ENCODE measurements at places on chromosomes 16 and 17. TPM values are rescaled to one million over a fixed set of nuclear protein-coding genes. Genes with fewer than 3 reads are reported as not detected.

DNA sequence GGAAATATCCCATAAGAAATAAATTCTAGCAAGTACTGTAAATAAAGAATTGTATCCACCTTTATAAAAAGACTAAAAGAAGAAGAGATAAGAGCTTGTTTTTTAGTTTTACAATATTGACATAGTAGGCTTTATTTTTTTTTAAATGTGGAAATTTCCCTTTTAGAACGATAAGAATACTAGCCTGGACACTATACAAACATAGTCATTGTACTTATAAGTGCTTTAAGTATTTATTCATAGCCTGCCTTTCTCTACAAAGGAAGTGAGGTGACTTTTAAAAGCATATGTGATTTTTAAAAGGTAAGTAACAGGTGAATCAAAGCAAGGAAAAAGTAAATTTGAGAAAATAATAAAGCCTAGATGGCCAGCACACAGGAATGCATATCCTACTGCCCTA is 17.7 kb downstream of the TOX3 start:
- DNase-seq, result no peak

The PRR35 gene
- total RNA-seq, result not detected

DNA sequence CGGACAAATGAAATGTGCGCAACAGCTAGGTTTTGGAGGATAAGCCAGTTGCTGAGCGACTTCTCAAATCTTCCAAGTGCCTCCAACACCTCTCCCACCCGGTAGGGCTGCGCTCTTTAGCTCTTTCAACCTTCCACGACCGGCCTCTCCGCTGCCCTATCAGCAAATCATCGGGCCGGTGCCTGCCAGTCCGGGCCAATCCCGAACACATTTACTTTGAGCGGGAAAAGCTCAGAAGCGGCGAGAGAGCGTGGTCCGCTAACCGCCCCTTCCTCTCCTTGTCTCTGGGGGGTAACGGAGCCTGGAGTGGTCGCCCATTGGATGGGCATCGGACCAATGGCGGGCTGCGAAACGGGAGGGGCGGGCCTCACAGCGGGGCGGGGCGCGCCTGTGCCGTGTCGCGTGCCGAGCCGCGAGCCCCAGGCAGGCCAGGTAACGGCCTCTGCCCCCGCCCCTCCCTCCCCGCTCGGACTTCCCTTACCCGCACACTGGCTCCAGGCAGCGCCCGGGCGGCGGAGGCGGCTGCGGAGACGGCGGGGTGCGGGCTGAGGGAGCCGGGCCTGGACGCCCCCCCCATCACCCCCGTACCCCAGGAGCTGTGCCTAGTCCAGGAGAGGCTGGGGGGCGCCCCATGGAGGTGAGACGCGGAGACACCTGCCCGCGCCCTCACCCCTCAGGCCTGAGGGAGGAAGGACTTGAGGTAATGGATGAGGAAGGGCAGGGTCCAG is at the start of gene MEIOC:
MEIOC (plus strand) TSS at position 486 of the 728 bp plus-strand sequence; CDS start at position 632, 146 bp downstream.
- DNase-seq, result no peak

DNA sequence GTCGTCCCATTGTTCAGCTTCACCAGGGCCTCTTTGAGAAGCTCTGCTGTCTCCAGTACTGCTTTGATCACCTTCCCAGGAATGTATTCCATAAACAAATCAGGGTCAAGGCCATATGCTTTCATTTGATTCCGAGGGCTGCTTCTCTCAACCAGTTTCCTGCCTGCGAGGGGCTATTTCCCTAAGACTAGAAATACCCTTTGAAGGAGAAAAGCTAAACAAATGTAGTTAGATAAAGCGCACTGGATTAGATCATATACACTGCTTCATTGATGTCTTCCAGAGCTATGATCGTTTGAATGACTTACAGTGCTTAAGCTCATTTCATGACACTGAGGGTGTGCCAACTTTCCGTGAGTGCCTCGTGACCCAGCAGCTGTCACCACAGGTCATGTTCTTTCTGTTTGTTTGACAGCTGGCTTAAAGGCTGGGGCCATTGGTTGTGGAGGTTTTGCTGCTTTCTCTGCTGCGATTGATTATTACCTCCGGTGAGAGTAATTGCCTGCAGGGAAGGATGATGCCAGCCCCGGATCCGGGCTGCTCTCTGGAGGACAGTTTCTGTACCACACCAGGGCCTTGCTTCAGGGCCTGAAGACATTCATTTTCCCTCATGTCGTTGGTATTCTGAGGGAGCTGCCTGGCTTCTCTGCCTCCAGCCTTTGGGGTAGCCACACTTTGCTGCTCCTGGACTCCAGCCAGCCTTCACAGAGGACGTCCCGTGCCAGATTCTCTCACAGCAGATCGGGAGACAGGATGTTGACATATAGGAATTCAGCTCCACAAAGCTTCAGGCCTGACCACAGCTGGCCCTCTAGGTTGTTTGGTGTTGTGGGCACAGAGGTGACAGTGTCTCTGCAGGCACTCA is 3.9 kb downstream of the TIMM22 start:
- DNase-seq, result no peak

DNA sequence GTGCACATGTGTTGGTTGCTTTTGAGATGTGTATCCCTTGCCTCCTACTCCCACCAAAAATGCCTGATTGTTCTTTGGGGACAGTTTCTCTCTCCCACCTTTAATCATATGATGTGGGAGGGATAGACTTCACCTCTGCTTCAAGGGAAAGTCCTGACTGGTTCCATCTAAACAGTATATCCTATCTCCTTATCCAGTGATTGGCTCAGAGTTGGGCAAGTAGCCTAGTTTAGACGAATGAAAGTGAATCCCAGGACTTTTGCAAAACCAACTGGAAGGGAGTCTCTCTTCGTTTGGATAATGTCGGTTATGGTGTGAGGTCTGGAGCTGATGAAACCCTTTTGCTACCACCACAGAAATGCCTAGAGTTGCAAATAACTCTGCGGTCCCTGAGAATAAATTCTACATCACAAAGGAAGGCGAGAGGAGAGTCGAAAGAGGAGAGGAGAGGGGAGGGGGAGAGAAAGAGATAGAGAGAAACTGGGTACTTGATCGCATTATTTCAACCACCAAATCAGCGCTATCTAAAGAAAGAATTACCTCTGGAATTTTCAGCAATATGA is 77.1 kb upstream of the SALL1 start:
- no peak for DNase-seq

DNA sequence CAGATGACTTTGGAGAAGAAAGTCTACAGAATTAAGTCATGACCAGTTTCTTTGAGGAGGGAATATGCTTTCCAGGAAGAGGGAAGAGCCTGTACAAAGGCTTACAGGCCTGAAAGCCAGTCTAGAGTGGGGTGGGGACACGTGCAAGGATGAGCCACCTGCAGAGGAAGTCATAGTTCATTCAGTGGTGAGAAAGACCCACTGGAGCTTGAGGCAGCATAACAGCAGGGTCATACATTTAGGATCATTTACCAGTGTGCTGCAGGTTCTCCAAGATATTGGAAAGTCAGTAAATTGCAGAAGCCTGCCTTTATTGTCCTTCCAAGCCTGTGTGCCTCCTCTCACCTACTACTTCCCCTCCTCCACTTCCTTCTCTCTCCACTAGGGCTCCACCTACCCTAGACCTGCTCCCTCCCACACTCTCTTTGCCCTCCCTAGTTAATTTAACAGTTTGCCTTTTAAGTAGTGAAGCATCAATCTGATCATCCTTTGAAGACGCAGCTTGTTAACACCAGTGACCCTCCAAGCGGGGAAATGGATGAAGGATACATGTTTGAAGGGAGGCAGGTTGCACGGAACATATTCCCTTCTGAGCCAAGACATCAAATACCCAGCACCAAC is 40.2 kb downstream of the CDRT15 start:
- no peak for DNase-seq

The TNFRSF12A gene
- total RNA-seq, result 41.2 TPM

DNA sequence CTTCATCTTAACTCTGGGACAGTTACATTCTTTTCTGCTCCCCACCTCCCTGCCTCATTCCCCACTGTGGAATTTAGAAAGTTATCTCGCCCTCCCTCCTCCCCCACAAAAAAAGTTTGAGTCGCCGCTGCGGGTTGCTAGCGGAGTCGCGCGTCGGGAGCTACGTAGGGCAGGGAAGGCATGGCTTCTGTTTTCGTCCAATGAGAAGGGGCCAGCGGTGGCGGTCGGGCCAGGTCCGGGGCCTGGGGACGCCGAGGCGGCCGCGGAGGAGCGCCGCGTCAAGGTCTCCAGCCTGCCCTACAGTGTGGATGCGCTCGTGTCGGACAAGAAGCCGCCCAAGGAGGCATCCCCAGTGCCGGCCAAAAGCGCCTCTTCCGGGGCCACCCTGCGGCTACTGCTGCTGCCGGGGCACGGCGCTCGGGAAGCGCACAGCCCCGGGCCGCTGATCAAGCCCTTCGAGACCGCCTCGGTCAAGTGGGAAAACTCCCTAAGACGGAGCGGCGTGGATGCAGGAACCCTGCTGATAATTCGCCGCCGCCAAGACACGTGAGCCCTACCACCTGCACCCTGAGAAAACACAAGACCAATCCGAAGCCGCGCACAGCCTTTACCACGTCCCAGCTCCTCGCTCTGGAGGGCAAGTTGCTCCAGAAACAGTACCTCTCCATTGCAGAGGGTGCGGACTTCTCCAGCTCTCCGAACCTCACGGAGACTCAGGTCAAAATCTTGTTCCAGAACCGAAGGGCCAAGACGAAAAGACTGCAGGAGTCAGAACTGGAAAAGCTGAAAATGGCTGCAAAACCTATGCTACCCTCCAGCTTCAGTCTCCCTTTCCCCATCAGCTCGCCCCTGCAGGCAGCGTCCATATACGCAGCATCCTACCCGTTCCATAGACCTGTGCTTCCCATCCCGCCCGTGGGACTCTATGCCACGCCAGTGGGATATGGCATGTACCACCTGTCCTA is 8.9 kb downstream of the OR4D1 start:
- DNase-seq, result peak; percentile 31

DNA sequence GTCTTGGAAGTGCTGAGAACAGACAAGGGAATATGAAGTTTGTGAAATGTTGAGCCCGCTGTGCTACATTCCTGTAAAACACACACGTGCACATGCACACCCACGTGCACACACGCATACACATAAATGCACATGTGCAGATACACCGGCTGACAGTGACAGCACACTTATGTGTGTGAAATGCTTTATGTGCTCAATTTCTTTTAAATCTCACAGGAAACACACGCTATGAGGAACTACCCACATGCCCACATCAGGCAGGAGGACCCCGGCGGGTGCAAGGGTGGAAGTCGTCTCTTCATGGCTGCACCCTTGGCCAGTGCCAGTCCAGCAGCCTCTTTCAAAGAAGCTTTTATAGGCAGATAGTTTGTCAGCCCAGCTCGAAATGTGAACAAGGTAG is 561 bp upstream of the WFDC1 start:
- DNase-seq, result no peak

The TP53TG3F gene
- total RNA-seq, result not detected

DNA sequence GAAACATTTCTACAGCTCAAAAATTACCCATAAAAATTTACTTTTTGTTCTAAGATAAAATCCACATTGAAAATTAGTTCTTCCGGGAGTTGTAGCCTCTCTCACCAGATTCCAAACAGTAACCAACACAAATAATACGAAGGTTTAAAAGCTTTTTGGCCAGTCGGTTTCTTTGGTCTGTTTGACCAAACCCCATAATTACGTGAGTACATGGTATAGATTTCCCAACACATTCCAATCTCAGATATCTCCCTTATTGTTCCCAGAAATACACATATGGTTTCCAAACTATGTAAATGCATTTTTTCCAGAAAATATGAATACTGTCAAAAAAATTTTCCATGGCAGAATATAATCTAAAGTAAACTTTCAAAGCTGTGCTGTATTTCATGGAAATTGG is 722.0 kb downstream of the KCNJ2 start:
- no peak for DNase-seq

GRCh38 chr17:80948976-80949450 is 42.6 kb upstream of the CHMP6 start:
- DNase-seq, result no peak

The CLEC18B gene
- not detected for total RNA-seq

The NPW gene
- not detected for total RNA-seq

DNA sequence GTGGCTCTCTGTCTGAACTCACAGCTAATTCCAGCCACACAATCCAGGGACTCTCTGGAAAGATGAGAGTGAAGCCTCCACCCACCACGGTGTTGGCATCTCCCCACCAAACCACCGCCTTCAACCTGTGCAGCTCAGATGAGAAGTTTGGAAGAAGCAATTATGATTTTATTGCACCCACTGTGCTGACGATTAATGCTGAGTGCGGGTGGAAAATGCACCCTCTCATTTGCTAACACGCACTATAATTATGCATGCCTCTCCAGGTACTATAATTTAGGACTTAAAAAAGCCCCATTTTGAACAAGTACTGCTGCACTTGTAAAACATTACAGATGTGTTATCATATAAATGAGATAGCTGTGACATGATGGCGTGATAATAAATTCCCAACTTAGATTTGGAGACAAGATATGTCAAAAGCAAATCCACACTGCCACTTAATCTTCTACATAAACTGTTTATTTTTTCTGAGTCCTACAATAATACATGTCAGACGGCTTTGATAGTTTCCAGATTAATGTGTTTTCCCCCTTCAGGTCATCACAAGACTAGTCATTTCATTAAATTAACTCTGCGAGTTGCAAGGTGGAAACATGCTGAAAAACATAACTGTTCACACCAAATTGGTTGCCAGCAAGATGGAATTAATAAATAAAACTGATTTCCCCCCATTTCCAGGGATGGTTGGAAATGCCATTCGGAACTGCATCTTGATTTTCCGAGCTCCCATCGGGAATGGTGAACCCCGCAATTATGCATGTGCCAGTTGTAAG is 466.5 kb upstream of the MAF start:
- DNase-seq, result no peak

DNA sequence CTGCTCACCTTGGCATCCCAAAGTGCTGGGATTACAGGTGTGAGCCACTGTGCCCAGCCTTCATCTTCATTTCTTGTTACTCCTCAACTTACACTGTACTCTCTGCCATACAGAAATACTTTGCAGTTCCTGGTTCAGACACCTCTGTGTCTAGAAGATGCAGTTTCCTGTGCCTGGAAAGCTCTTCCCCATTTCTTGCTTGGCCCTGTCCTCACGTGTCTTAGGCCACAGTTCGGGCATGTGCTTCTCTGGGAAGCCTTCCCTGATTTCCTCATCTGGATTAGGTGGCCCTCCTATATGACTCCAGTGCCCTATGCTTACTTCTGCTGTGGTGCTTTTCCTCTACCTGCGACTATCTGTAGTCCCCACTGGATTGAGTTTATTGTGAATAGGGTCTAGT is 26.5 kb upstream of the CDR2 start:
- no peak for DNase-seq

DNA sequence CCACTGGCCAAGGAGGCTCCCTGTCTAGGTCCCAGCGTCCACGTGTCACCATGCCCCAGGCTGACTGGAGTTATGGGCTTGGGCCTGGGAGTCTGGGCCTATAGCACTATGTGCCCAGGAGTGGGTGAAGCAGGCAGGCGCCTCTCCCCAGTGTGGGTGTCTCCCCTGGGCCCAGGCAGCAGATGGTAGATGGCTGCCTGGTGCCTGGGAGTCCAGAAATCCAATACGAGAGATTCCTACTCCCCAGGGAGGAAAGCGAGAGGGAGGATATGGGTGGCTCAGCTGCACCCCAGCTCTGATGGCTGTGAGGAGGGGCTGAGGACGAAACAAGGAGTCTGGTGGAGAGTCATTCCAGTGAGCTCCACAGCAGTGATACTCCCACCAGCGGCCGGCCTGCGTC is 5.0 kb downstream of the KCNH6 start:
- no peak for DNase-seq

- no peak for DNase-seq
These were observed 91.3 kb upstream of the SEC14L1 start for GRCh38 chr17:77049440-77049839.

Measured in SK-MEL-5 (cell line).